ENCODE measurements at places on chromosomes 1 and 21.

DNA sequence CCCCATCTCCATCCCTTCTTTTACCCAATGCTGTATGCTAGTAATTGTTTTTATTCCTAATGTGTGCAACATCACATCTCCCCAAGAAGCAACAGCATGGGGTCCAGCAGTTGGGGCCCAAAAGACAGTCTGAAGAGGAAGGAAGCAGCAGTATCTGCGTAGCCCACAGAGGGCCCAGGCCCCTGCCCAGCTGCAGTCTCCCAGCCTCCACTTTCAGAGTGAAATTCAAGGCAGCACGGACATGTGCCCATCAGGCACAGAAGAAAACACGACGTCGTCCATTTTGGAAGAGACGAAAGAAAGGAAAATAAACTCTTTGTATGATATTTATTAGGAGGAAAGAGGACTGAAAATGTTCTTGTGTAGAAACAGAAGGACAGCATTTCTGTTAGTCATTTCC lies 37.4 kb downstream of the NCF2 start:
- peak; percentile 34 for DNase-seq

GRCh38 chr1:199735660-199736059 lies 291.9 kb upstream of the NR5A2 start:
- no peak for DNase-seq

DNA sequence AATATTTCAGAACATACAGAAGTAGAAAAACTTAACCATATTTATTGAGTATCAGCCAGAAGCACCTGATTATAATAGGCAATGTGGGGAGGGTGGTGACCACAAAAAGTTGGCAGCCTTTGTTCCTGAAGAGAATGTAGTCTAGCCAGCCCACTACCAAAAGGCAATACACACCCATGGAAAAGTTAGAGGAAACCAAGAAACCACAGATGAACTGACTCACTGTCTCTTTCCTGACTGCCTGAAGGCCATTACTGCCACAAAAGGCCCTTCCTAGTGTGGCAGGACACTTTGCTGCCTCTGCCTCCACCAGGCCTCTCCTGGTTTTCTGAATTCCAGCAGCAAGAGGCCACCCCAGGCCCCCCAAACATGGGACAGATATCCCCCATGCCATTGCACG lies 14.6 kb upstream of the PROX1 start:
- DNase-seq, result no peak

DNA sequence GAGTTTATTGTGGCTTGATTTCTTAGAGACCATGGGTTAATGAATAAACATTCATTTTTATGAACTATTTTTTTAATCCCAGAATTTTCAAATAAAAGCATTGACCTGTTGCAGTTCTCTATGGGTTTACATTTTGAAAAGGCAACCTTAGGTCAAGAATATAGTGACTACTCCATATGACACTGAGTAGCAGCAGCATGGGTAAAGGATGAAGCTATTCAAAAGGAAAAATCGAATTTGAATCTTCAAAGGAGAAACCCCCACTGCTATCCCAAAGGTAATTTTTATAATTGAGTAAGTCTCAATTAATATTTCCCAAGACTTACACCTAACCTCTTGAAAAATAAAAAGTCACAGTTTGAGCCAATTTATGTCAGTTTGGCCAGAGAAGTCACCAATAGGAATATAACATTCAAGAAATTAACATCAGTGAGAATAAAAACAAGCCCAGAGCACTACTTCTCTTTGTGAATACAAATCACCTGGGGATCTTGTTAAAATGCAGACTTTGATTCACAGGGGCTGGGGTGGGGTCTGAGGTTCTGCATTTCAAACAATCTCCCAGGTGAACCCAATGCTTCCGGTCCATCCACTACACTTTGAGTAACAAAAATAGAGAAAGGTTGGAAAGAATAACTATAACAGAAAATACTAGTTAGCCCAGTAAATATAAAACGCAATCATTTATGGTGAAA lies 39.8 kb downstream of the USP1 start:
- DNase-seq, result no peak

- DNase-seq, result peak; percentile 84
Observed at GRCh38 chr1:161069731-161070270, at the start of gene ARHGAP30. ARHGAP30 (minus strand) TSS chr1:161069891; CDS start chr1:161069624, 267 bp downstream.

GRCh38 chr1:217343907-217344306 lies 287.0 kb downstream of the GPATCH2 start:
- no peak for DNase-seq

GRCh38 chr1:198597690-198598430 lies 41.0 kb upstream of the PTPRC start:
- DNase-seq, result peak; percentile 20

GRCh38 chr1:76189310-76189709 lies 114.8 kb downstream of the ST6GALNAC3 start:
- DNase-seq, result no peak
